ENCODE measurements at places on chromosomes 3 and 15.

- DNase-seq = no peak
- peaks cover 18% of the 10 kb centered on the region for H3K4me1 ChIP-seq
- no peaks in the 10 kb centered on the region for H3K27me3 ChIP-seq
These were observed 50.0 kb downstream of the PLS1 start for GRCh38 chr3:142646020-142646785.

DNA sequence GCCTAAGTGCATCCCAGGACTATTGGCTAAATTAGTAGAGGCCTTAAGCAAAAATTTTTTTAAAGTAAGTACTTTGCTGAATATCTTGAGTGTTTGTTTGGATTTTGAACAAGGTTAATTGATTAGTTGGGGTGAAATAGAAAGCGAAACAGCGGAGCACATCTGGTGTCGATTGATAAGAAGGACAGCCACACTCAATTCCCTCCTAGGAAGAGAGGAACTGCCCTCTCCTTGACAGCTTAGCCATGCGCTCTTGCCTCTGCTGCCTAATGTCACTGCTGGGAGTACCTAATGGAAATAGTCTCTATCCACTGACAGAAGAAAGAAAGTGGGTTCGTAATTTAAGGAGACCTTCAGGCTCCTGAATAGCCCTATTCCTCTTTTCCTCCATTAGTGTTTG, 943.6 kb downstream of the DIPK2A start:
- peaks cover 3% of the 10 kb centered on the region for H3K27me3 ChIP-seq
- no peaks in the 10 kb centered on the region for H3K4me1 ChIP-seq

DNA sequence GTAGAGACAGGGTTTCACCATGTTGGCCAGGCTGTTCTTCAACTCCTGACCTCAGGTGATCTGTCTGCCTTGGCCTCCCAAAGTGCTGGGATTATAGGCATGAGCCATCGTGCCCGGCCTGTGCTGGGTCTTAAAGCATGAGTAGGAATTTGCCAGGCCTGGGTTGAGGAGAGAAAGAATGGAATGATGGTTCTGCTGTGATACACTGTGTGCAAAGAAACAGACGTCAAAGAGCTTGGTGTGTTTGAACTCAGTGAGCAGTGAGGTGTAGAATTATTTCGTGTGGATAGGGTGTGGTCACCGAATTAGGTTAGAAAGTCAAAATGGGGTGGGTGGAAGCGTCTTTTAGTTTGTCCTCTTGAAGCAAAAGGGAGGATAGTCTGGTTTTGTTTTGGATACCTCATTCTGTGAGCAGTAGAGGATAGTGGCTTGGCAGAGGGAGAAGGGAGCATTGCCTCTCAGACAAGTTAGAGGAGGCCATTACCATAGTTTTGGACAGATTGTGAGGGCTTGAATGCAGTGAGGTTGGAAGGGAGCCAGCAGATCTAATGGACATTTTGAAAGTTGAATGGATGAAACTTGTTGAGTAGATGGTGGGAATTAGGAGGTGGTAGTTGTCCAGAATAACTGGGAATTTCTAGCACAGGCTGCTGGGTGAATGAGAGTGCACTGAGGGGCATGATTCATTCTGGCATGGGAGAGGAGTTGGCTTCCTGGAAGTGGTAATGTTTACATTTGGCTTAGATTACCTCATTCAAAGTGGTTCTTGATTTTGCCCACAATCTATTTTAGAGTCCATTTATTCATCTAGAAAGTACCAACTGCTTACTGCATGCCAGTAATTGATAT, 27.2 kb downstream of the AKAP13 start:
- H3K27me3 ChIP-seq = no peaks in the 10 kb centered on the region
- no peak for DNase-seq
- H3K4me1 ChIP-seq = peaks cover 72% of the 10 kb centered on the region
- H3K4me3 ChIP-seq = peak overlapping the region; percentile 0
- H3K27ac ChIP-seq = peak overlapping the region; percentile 62
- H3K36me3 ChIP-seq = peaks cover 39% of the 10 kb centered on the region

DNA sequence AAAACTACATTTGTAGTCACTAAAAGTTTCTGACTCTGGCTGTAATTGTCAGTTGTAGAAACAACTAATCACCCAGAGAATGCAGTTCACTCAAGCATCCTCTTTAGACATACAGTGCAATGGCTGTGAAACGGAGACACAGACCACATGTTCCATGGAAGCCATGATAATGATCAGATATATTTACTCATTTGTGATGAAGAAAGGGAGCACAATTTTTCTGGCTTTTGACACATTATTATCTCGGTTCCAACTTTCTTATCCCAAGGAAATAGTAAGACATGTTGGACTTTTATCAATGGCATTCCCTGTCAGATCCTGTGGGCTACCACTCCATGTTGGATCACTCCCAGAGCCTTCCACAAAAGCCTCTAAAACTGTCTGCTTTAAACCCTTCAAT, 215.0 kb upstream of the LRIG1 start:
- peaks cover 6% of the 10 kb centered on the region for H3K4me1 ChIP-seq
- no peak overlapping the region for H3K4me3 ChIP-seq

GRCh38 chr3:48662753-48663488, at the start of gene CELSR3:
TSS of gene CELSR3 (minus strand) at chr3:48662886. CDS start at chr3:48662634, 252 bp downstream.
- H3K4me3 ChIP-seq = peak within 1 kb of the TSS; percentile 98
- H3K27ac ChIP-seq = peak within 1 kb of the TSS; percentile 100
- H3K27me3 ChIP-seq = no peaks in the 10 kb centered on the region

- H3K27me3 ChIP-seq = peaks cover 14% of the 10 kb centered on the region
- no peak overlapping the region for H3K4me3 ChIP-seq
- H3K36me3 ChIP-seq = no peaks in the 10 kb centered on the region
- no peak for DNase-seq
- no peaks in the 10 kb centered on the region for H3K4me1 ChIP-seq
These were observed 88.6 kb downstream of the SEC22A start for GRCh38 chr3:123290107-123290930.

GRCh38 chr3:23501201-23501802, 298.2 kb downstream of the UBE2E2 start:
- H3K4me1 ChIP-seq = peaks cover 6% of the 10 kb centered on the region
- H3K4me3 ChIP-seq = no peak overlapping the region
- DNase-seq = no peak
- H3K36me3 ChIP-seq = no peaks in the 10 kb centered on the region
- peak overlapping the region; percentile 73 for H3K27ac ChIP-seq

DNA sequence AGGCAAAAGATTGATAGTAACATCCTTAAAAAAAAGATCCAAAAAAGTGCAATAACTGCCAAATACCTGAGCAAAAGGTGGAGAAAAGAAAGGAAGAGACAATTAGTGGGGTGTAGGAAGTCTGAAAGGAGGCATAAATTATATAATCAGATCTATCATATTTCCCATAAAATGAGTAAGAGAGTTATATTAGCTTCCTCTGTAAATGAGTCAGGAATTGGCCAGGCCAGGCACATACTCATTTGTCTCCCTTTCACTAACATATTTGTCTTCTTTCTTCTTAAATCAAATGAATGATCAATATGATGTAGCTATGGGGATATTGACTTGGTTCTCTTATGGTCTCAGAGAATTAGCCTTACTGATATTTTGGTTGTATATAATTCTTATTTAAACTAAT, 292.3 kb upstream of the CADM2 start:
- DNase-seq = no peak
- no peak overlapping the region for H3K27ac ChIP-seq
- H3K4me1 ChIP-seq = no peaks in the 10 kb centered on the region
- no peaks in the 10 kb centered on the region for H3K27me3 ChIP-seq
- no peak overlapping the region for H3K4me3 ChIP-seq

DNA sequence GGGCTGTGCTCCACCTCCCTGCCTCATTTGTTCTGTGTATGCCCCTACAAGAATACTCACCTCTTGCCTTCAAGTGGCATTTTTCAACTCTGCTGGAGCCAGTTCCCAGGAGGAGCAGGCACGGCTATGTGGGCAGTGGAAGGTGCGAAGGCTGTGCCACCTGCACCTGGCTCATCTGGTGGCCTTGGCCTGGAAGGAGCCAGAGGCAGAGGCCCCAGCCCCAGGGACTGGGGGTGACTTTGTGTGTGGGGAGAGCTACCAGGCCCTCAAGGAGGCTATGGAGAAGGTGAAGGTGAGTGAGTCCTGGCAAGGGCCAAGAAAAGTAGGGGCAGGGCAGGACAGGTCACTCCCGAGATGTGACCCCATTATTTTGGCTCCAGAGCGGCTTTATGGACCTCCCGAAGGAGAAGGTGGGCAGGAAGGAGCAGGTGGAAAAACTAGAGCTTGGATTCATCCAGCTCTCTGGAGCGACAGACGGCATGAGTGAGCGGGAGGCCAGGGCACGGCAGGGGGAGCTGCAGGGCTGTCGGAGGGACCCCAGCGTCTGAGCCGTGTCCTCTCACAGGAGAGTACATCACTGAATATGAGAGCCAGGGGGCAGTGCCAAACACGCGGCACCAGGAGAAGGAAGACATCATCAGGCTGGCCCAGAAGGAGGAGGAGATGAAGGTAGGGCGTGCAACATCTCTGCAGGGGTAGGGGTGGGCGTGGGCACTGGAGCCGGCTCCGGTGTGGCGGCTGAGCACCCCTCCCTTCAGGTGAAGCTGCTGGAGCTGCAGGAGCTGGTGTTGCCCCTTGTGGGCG, 57.3 kb upstream of the UBE2Q2 start:
- no peaks in the 10 kb centered on the region for H3K36me3 ChIP-seq
- DNase-seq = peak; percentile 51
- H3K4me1 ChIP-seq = peaks cover 8% of the 10 kb centered on the region
- H3K27ac ChIP-seq = no peak overlapping the region

DNA sequence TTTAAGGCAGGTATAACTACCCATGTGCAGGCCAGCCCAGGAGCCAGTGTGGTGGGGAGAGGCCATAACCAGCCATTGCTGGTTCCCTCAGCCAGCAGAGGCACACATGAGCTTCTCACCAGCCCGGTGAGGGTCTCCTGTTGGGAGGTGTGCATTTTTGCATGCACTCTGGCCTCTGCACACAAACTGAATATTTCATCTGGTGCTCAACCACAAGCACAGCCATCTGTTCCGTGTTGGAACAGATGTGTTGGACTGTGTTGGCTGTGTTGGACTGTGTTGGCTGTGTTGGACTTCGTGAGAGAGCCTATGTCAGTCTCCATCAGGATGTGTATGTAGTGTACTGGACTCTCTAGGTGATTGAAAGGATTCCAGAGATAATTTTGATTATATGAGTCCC, 67.2 kb downstream of the RPL39L start:
- H3K27me3 ChIP-seq = no peaks in the 10 kb centered on the region
- H3K4me1 ChIP-seq = no peaks in the 10 kb centered on the region
- H3K4me3 ChIP-seq = no peak overlapping the region
- no peak overlapping the region for H3K27ac ChIP-seq
- H3K36me3 ChIP-seq = peaks cover 80% of the 10 kb centered on the region

DNA sequence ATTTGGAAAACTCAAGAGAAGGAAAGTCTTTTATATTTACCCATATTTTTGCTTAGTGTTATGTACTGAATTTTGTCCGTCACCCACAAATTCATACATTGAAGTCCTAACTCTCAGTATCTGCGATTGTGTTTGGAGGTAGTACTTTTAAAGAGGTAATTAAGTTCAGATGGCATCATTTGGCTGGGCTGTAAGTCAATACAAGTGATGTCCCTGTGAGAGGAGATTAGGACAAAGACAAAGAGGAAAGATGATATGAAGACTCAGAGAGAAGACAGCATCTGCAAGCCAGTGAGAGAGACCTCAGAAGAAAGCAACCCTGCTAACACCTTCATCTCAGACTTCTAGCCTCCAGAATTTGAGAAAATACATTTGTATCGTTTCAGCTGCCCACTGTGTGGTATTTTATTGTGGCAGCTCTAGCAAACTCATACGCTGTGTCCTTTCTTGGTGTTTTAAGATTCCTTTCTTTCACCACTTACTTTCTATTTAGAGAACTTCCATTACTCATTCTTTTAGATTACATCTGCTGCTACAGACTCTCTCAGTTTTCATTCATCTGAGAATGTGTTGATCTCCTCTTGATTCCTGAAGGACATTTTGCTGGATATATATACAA, 17.0 kb downstream of the LRCH3 start:
- peak overlapping the region; percentile 84 for H3K27ac ChIP-seq
- peaks cover 26% of the 10 kb centered on the region for H3K4me1 ChIP-seq
- H3K4me3 ChIP-seq = no peak overlapping the region
- H3K27me3 ChIP-seq = no peaks in the 10 kb centered on the region
- peaks cover 47% of the 10 kb centered on the region for H3K36me3 ChIP-seq
- DNase-seq = no peak

- peak; percentile 61 for DNase-seq
- no peak overlapping the region for H3K27ac ChIP-seq
- H3K27me3 ChIP-seq = no peaks in the 10 kb centered on the region
- no peak overlapping the region for H3K4me3 ChIP-seq
- no peaks in the 10 kb centered on the region for H3K36me3 ChIP-seq
These were observed 129.7 kb upstream of the TUSC7 start for GRCh38 chr3:116579840-116580239.

DNA sequence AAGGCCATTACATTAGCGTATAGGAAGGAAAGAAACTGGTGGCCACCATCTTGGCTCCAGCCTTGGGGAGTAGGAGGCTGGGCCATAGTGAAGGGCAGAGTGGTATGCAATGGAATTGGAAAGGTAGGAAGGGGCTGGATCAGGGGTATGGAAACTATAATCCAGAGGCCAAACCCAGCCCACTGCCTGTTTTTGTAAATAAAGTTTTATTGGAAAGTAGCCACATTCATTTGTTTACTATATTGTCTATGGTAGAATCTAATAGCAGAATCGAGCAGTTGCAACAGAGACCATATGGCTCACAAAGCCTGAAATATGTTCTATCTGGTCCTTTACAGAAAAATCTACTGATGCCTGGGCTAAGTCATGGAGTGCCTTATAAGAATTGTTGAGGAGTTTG, 14.1 kb upstream of the SH3BP5 start:
- H3K27me3 ChIP-seq = peaks cover 5% of the 10 kb centered on the region
- H3K4me3 ChIP-seq = no peak overlapping the region
- DNase-seq = no peak
- H3K4me1 ChIP-seq = no peaks in the 10 kb centered on the region
- no peak overlapping the region for H3K27ac ChIP-seq

GRCh38 chr3:55180161-55180560, 252.3 kb upstream of the LRTM1 start:
- no peaks in the 10 kb centered on the region for H3K27me3 ChIP-seq
- peaks cover 31% of the 10 kb centered on the region for H3K4me1 ChIP-seq
- DNase-seq = no peak

GRCh38 chr15:64665179-64665578, 110.2 kb downstream of the RBPMS2 start:
- peaks cover 3% of the 10 kb centered on the region for H3K27me3 ChIP-seq
- no peak overlapping the region for H3K4me3 ChIP-seq
- DNase-seq = no peak
- H3K4me1 ChIP-seq = peaks cover 7% of the 10 kb centered on the region

- no peaks in the 10 kb centered on the region for H3K4me1 ChIP-seq
- H3K4me3 ChIP-seq = no peak overlapping the region
- peaks cover 12% of the 10 kb centered on the region for H3K36me3 ChIP-seq
These were observed 23.0 kb upstream of the DNAJC13 start for GRCh38 chr3:132394320-132394719.

GRCh38 chr3:150428562-150428961, 20.5 kb downstream of the TSC22D2 start:
- no peak overlapping the region for H3K27ac ChIP-seq
- peaks cover 44% of the 10 kb centered on the region for H3K4me1 ChIP-seq
- peaks cover 58% of the 10 kb centered on the region for H3K36me3 ChIP-seq
- H3K4me3 ChIP-seq = no peak overlapping the region
- DNase-seq = no peak
- no peaks in the 10 kb centered on the region for H3K27me3 ChIP-seq

GRCh38 chr15:63211549-63211948, 22.1 kb downstream of the RAB8B start:
- no peak overlapping the region for H3K4me3 ChIP-seq
- no peak for DNase-seq
- no peaks in the 10 kb centered on the region for H3K27me3 ChIP-seq

Measured in nephron progenitor cell (in vitro differentiated cells).